ENCODE measurements at places on chromosomes 12 and 14.
A peak's percentile ranks its signal among the peaks of the same experiment; 100 is the strongest.

DNA sequence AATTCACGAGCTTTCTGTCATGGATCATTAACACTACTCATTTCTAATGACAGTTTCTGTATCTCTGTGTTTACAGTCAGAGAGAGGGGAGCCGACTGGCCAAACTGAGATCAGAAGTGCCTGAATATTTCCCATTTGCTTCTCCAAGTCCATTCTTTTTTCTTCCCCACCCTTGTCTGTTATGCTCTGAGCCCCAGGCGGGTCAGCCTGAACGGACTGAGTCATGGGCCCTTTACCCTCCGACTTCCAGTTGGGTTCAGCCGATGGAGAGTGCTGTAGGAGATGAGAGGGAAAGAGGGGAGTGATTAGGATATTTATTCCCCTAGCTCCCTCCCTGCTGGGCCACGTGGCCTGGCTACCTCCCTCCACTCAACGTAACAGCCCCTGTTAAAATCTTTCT lies 104.7 kb downstream of the PAH start:
- DNase-seq, result no peak

DNA sequence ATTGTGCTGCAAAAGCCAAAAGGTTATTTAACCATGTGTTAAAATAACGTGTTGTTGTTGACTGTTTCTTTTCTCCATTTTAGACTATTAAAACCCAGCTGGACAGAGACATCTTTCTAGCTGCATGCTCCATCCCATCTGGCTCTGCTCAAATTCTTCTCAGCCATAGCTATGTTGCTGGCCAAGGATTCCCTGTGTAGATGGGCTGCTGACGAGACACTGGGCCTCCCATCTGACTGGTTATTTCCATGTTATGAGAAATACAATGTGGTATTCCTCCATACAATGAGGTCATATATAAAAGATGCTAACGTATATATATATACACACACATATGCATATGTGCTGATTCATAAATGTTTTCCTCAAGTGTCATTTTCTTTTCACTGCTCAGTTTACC lies 30.1 kb downstream of the MED13L start:
- DNase-seq, result no peak

DNA sequence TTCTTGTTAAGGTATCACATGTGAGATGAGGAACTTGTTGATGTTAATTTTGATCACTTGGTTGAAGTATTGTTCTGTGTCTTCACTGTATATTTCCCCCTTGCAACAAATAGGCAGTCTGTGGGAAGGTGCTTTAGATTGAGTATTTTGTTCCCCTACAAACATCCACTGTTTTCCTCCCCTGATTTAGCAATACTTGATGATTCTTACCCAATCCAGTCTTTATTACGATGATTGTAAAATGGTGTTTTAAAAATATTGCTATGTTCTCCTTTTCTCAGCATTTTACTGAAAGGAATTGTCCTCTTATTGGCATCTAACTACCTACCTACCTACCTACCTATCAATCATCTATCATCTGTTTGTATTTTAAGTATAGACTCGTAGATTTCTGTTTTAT lies 66.3 kb downstream of the ETNK1 start:
- peak; percentile 29 for DNase-seq

- DNase-seq, result no peak
These were observed 7.0 kb downstream of the SLCO1B1 start for GRCh38 chr12:21138016-21138415.

DNA sequence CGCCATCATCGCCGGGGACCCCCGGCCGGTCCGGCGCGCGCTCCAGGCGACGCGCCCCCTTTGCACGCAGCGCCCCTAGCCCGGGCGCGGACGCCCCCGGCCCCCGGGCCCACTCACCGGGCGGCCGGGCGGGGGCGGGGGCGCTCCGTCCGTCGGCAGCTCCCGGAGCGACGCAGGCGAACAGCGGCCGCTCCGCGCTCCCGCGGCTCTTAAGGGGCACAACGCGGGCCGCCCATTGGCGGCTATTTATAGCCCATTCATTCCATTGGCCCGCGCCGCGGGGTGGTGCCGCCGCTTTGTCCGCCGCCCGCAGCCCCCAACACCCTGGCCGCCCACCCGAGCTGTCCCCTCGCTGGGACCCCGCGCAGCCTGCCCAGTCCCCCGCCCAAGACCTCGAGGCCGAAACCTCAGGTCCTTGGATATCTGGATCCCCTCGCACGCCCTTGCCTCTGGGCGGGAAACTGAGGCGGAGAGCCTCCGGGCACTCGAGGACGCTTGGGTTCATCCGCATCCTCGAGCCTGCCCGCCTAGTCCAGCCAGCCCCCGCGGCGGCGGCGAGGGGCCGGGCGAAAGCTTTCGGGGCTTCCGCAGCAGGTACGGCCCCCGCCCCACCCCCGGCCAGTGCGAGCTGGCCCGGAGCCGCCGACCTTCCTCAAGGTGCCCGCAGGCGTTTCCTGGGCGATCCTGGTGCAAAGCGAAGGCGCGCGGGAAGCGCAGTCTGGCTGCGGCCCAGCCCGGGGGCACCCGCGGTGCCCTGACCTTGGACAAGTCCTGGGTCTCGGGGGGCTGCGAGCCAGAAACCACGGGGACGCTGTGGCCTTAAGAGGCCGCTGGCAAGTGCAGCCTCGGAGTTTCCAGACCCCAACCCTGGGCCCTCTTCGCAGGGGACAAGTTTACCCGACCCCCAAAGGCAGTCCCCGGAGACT lies at the start of gene CKB:
CKB (minus strand) TSS at position 182 of the 926 bp plus-strand sequence. CDS start 337 bp downstream, outside the sequence.
- no peak for DNase-seq

DNA sequence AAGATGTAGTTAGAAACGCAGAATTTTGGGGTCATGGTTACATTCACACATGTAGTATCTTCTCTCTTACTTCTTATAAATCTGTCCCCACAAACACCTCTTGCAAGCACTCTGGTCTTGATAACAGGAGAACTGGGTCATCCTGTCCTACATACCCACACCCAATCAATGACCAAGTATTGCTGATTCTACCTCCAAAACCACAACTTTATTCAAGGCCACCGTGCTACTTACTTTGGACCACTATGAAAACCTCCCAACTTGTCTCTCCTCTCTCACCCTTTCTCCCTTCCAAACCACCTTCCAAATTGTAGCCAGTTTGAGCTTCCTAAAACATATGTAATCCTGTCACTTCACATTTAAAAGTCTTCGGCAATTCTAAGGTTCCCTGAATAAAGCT lies 5.4 kb downstream of the SERPINA11 start:
- no peak for DNase-seq

DNA sequence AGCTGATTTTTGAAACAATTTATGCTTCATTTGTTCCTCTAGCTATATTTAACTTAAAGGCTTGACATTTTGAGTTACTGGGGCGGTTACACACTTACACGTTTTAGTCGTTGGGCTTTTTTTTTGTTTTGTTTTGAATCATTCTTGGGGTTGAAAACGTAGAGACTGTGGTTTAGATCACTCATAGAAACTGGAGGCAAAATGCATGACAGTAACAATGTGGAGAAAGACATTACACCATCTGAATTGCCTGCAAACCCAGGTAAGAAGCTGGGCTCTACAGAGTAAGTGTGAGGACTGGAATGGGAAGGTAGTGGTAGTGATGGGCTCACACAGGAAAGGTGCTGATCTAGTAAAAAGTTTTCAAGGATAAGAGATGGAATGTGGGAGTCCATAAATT lies at the start of gene CLEC2D:
CLEC2D (plus strand) TSS at position 180 of the 400 bp plus-strand sequence; CDS start at position 202, 22 bp downstream.
- DNase-seq, result no peak

- DNase-seq, result no peak
These were observed 154.6 kb upstream of the MYL2 start for GRCh38 chr12:111074965-111075364.

- no peak for DNase-seq
These were observed 90.6 kb upstream of the FRMD6 start for GRCh38 chr14:51561141-51561540.

GRCh38 chr14:50082784-50083466 lies 33.4 kb downstream of the VCPKMT start:
- DNase-seq, result peak; percentile 94

- no peak for DNase-seq
These were observed 53.6 kb downstream of the GOLGA5 start for GRCh38 chr14:92847749-92848148.

DNA sequence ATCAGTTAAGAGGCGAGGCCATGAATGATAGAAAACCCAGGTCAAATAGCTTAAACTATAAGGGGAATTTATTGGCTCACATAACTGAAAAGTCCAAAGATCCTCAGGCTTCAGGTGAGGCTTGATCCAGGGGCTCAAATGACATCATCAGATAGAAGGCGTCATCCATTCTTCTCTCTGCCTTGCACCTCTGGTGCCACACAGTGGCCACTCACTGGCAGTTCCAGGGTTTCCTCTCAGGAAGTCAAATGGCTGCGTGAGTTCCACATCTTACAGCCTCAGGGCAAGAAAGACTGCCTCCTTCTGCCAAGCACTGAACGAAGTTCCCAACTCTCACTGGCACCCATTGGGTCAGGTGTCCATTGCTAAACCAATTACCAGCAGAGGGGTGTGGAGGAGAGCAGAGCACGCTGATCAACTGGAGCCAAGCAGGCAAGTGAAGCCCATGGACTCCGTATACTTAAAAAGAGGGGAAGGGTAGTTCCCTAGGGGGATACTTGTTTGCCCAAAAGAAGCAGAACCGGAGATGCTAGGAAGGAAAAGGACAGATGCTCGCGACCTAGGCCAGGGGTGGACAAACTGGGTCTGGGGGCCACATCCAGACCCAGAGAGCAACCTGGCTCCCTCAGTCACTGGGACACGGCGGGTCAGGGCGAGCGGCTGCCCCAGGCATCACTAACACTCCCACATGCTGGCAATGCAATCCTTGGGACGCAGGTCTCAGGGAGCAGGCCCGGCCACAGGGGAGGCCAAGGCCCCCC lies 69.3 kb downstream of the SERPINA3 start:
- DNase-seq, result peak; percentile 61

DNA sequence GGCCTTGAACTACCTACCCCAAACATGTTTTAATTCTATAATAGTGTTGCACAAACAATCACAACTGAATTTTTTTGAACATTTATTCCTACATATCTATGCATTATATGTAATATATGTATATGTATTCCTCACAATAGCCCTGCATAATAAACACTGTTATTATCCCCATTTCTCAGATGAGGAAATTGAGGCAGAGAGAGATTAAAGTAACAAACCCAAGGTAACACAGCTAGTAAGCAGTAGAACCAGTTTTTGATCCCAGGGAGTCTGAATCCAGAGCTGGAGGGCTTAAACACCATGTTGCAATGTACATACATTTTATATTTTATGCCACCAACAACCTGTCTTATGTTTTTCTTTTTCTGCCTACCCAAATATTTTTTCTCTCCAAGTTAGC lies 26.5 kb upstream of the BMP4 start:
- DNase-seq, result no peak

DNA sequence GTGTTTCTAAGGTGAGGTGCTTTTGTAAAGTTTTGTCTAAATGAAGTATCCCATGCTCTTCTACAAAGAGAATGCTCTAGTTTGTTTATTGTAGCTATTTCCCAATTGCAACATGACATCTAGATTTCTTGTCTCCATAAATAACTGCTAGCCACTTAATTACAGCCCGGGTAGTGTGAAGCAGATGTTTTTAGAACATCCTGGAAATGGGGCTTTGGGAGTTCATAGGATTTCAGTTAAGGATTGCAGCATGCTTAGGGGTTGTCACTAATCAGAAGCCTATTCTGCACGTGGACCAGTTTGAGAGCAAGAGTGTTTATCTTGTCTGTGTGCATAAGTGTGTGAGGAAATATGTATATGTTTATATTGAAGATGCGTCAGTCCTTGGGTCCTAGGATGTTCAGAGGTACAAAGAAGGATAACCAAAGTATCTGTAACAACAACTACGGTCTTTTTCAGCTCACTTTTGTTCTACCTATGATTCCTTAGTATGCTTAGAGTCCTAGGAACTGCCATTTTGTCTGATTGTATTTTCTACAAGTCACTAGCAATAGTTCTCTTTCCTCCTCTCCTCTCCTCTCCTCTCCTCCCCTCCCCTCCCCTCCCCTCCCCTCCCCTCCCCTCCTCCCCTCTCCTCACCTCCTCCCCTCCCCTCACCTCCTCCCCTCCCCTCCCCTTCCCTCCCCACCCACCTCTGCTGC lies 135.3 kb downstream of the ACSS3 start:
- DNase-seq, result no peak

DNA sequence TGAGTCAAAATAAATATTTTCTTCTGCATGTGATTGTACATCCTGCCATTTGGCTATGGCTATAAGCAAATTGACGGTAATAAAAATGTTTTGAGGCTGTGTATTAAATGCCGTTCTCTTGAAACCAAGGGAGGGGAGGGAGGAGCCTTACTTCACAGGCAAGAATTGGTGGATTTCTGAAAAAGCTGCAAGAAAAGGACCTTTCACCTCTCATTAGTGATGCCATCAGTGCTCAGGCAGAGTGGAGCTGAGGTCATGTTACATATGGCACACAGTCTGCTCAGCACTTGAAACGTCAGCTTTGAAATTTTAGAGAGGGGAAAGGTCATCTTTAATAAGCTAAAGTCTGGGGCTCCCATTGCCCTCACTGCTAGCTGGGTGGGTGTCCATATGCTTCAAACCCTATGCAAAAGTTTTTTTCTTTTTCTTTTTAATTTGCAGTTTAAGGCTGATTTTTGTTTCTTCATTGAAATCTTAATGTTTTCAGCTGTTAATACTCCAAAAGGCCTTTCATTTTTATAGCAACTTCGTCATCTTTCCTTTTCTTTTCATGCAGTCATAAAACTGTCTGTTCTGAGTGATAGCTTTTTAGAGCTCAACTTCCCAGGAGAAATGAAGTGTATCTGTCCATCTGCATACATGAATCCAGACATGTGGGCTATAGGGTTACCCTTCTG lies 9.8 kb upstream of the SIX1 start:
- no peak for DNase-seq

GRCh38 chr12:28583701-28584261 lies 393.5 kb downstream of the CCDC91 start:
- DNase-seq, result peak; percentile 25

GRCh38 chr12:66500841-66501240 lies 178.0 kb downstream of the GRIP1 start:
- DNase-seq, result no peak

DNA sequence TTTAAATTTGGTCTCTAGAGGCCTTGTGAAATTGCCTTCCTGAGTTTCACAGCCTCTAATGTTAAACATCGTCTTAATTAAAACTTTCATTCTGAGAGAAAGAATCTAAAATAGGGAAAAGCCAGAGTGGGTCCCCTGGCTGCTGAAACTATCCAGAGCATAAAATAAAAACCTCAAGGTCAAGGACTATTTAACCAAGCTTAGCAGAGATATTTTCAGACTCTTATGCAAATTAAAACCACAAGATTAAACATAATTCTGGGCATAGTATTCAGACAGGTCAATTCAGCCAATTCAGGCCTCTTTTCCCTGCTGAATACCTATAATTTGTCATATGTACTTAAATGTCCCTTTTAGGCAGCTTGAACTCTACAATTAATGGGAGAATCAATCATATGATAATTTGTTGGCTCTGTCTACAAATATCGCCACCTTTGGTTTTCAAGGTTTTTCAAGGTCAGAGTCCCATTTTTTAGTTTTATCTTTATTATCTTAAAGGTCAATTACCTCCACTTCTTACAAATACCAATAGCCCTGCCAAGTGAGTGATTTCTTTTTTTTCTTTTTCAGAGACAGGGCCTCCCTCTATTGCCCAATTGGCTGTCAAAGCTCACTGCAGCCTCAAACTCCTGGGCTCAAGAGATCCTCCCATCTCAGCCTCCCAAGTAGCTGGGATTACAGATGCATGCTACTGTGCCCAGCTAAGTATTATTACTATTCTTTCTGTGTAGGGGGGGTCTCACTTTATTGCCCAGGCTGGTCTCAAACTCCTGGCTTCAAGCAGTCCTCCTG lies 257.1 kb downstream of the PHLDA1 start:
- DNase-seq, result no peak

GRCh38 chr14:72301352-72301751 lies 369.1 kb downstream of the RGS6 start:
- DNase-seq, result no peak

GRCh38 chr12:90987520-90987919 lies 17.3 kb downstream of the EPYC start:
- DNase-seq, result no peak
